ENCODE measurements at places on chromosomes 6 and 20.

GRCh38 chr20:57480444-57481160 lies 44.3 kb downstream of the CTCFL start:
- no peak for DNase-seq

- no peak for DNase-seq
Observed at GRCh38 chr6:38555606-38556005, 84.1 kb downstream of the BTBD9 start.

DNA sequence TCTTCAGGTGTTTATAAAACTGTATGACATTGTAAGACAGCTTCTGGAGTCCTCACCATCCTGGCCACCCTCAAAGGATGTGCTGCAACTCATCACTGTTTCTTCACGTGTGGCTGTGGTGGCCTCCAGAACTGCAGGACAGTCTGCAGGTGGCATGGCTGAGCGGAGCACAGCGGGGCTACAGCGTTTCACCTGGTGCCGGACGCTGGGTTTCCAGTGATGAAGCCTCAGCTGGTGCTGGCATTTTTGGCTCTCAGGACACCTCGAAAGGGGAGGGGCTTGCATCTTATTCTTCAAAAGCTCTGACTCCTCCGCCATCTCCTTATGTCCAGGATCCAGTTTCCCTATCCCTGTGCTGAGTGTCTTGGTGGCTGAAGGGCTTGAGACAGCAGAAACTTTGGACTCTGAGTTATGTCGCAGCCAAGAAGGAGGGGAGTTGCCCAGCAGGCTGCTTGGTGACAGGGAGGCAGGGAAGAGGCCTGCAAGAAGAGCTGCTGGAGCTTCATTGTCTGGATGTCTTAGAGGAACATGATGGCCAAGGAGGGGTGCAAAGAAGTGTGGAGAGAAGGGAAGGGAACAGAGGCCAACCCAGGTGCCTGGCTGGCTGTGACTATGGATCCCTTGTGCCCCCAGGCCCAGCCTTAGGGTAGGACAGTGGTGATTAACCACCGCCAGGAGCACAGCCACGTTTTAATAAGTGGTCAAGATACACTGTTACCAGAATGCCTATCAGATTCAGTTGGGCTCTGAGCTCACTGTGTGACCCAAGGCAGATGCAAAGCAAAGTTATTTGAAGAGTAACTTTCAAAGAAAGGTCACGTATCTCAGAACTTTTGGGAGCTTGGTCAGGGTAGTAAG lies 58.7 kb downstream of the GTF2H5 start:
- no peak for DNase-seq

- no peak for DNase-seq
Observed at GRCh38 chr20:52142757-52143156, 48.8 kb downstream of the ZFP64 start.

GRCh38 chr6:96575359-96575758 lies 12.4 kb downstream of the FHL5 start:
- no peak for DNase-seq

DNA sequence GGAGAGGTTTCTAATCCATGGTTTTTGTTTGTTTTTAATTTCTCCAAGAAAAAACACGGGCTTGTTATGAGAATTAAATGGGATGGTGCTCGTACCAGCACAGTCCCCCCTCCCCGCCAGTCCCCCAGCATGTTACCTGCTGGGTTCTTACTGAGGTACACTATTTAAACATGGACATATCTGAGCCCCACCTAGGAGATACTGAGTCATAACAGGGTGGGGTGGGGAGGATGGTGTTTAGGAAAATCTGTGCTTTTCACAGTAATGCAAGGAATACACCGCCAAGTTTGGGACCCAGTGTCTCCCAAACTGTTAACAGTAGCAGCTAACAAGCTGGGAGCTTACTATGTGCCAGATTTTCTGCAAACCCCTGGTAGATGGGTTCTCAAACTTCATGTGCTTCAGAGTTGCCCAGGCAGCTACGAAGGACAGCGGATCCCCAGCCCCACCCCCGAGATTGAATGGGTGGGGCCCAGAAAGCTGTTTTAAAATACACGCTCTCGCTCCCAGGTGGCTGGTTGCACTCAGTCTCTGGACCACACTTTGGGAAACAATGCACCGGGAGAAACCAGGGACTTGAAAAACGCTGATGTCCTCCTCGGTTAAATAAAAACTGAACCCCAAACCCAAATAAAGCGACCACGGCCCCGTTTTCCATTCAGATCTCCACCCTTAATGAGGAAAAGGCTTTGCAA lies 995 bp downstream of the ZFP64 start:
- DNase-seq: peak; percentile 40

DNA sequence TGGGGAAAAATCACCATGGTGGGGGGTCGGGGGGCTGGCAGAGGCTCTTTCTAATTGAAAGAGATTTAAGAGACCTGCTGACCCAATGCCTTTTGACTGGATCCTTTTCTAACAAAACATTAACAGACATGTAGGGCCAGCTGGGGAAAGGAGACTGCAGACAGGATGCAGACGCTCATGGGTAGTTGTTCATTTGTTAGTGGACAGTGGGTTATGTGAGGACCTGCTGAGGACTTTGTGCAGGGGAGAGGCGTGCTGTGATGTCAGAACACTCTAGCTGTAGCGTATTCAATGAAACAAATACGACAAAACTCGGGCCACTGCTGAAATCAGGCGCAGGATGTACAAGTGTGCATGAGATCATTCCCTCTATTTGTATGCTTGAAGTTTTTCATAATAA lies 1.2 kb downstream of the IP6K3 start:
- no peak for DNase-seq

DNA sequence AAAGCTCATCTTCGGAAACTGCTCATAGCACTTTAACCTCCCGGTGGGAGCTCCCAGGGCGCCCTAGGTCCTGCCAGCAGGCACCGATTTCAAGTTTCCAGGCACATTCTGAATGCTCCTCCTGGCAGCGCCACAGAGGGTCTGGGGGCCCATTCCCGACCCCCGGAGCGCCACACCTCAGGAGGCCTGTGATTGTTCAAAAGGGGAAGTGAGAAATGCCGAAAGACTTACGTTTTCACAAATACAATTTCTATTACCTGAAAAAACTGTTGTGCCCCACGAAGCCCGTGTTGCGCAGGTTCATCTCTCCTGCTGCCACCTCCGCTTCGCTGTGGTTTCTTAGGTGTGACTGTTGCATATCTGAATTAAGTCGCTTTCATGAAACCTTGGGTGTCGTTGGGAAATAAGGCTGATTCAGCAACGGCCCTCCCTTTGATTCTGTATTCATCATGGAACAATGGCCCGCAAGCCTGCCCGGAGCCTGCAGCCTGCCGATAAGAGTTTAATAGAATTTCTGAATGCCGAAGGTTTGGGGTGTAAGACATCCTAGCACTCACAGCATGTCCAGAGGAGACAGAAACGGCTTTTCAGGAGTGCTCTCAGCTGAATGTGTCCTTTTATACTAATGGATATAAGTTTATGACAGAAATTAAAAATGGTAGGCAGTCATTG lies 1.9 kb upstream of the MYT1 start:
- DNase-seq: no peak

DNA sequence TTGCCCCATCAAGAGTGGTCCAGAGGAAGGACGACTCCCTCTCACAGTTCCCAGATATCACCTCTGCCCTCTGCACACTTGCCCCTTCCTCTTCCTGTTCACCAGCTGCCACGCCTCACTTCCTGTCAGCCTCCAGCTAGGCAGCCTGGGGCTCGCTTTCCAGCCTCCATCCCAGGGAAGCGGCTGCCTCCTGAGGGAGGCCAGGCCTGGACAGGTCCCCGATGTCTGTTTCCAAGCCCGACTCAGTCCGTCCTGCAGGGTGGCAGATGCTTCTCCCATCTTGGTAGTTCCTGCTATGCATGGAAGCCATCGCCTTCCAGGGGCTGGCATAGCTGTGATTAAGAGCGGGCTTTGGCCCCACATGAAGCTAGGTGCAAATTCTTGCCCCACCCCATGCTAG lies 233.5 kb upstream of the PMEPA1 start:
- no peak for DNase-seq

DNA sequence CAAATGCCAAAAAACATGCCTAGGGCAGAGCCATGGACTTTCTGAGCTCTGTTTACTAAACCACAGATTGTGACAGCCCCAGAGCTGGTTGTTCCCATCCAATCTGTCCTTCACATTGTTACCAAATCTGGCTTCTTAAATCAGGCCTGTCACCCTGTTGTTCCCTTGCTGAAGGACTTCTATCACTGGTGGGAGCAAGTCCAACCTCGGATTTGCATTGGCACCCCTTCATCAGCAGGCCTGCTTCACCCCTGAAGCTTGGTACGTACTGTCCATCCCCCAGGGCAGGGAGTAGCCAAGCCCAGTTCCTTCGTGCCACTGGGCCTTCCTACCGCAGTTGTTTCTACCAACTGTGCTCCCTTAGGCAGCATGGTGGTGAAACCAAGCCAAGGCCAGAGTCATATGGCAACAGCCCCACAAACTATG lies 357.3 kb upstream of the JARID2 start:
- DNase-seq: no peak

DNA sequence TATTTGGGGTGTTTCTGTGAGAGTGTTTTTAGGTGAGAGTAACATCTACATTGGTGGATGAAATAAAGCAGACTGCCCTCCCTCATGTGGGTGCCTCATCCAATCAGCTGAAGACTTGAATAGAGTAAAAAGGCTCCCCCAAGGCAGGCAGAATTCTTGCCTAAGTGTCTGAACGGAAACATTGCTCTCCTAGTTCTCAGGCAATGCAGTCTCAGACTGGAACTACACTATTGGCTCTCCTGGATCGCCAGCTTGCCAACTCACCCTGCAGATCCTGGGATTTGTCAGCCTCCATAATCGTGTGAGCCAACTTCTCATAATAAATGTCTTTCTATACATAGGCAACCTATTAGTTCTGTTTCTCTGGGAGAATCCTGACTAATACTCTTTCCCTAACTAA lies 5.5 kb upstream of the TMEM170B start:
- DNase-seq: no peak

DNA sequence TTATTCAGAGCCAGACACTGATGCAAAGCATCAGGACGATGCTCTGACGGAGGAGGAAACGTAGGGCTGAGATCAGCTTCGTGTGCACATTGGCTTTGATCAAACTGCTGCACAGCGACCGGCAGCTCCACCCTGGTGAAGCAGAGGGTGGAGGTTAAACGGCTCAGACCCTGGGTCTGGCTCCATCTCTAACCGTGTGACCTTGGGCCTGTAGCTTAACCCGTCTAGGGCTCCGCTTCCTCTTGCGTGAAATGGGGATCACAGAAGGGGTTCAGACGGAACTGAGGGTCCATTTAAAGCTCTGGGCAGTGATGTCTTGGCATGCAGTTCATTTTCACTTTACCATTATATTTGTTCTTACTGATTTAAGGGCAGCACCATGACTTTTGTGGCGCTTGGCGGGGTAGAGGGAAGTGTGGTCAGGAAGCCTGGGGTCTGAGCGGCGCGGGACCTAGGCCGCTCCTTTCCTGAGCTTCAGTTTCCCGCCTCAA lies 644 bp downstream of the RBL1 start:
- DNase-seq: no peak

- DNase-seq: no peak
Observed at GRCh38 chr6:21123507-21124436, 469.8 kb upstream of the SOX4 start.

DNA sequence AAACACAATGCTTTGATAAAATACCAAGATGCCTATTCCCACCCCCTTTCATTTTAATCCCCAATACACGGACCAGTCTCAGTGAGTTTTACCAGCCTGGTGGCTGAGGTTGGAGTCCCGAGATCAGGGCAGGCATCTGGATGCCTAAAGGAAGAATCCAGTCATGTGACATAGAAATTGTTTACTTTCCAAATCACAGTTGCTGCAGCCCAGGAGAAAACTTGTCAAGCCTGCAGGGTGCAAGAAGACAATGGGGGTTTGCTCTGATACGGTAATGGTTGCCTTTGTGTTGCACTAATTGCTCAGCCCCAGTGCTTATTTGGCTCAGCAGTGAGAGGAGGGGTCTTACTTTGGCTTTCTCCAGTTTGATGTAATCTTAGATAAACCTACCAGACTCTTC lies 308.5 kb upstream of the POU3F2 start:
- no peak for DNase-seq

- no peak for DNase-seq
Observed at GRCh38 chr6:53591873-53592272, 47.0 kb upstream of the GCLC start.

- DNase-seq: no peak
Observed at GRCh38 chr6:97040355-97040860, 115.9 kb downstream of the KLHL32 start.

- no peak for DNase-seq
Observed at GRCh38 chr6:131683479-131683878, 17.7 kb downstream of the OR2A4 start.

GRCh38 chr6:453152-453551 lies 61.6 kb downstream of the IRF4 start:
- DNase-seq: peak; percentile 30

GRCh38 chr6:166297606-166298005 lies 10.6 kb downstream of the PRR18 start:
- DNase-seq: no peak

DNA sequence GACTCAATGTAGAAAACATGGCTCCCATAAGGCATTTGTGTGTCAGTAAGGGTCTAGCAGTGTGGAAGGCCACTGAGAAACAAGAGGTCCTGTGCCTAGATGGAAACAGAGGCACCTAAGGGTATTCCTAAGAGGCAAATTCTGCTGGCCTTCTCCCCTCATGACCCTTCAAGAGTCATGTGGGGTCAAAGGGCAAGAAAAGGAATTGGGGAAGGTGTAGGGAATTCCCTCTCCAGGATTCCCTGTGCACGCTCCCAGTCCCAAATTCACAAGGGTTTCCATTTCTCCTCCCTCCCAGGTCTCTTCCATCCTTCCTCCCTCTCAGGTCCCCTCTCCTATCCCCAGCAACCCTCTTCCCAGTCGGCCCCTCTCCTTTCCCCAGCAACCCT lies 568 bp downstream of the AGPAT1 start:
- no peak for DNase-seq

- no peak for DNase-seq
Observed at GRCh38 chr6:34523441-34524206, 32.5 kb downstream of the SPDEF start.

DNA sequence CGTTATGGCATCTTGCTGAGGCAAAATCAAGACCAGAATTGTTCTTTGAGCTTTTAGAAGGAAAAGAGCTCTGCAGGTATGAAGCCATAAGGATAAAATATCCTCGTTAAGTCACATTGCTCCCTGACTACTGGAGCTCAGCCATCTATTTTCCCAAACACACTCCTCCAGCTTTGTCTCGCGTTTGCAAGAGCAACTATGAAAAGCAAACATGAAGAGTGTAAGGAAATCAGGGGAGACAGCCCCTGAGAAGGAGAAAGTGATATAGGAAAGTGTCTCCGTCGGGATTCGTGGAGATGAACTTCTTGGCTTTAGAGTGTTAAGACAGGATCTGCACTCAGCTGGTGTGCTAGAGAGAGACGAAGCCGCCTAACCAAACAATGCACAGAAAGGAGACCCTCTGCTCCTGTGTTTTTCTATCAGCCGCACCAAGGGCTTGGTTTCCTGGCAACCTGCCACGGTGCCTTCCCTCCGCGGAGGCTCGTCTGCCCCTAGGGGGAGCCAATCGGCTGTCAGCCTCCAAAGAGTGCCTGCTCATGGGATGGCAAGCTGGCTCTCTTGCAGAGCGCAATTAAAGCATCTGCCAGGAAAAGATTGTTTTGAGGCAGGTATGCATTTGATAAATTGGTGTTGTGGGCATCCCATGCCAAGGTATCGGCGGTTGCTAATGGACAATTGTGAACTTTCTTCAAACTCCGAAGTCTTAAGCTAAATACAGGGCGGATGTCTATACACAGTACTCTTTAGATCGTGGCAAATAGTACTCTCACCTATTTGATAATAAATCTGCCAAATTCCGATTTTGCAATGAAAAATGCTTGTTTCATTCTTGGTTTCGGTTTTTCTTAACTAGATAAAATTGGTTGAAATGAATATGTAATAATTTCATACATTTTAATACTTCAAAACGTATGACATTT lies 603.2 kb downstream of the RNF144B start:
- DNase-seq: peak; percentile 50

GRCh38 chr6:97668716-97669115 lies 385.7 kb upstream of the MMS22L start:
- no peak for DNase-seq

Data from activated naive CD4-positive, alpha-beta T cell treated with anti-CD3 and anti-CD28 coated beads, Interleukin-2, amount 50 U/mL, for 72 hours (primary cell).